ENCODE measurements at places on chromosomes 6 and 20.

DNA sequence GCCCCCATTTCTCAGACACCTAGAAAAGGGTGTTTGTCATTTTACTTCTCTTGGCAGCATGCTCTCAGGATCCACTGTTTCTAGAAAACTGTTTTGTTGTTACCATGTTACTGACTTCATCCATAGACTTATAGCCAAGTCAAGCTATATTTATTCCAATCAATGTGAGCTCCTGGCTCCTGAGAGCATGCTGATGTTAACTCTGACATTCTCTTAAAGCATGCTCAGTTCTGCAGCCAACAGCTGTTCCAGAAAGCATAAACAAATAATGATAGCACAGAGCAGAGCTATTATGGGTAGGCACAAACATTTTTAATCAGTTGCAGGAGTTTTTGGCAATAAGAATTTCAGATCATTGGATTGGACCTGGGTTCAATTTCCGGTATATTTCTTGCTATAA lies 92.4 kb upstream of the CEP85L start:
- DNase-seq = no peak

DNA sequence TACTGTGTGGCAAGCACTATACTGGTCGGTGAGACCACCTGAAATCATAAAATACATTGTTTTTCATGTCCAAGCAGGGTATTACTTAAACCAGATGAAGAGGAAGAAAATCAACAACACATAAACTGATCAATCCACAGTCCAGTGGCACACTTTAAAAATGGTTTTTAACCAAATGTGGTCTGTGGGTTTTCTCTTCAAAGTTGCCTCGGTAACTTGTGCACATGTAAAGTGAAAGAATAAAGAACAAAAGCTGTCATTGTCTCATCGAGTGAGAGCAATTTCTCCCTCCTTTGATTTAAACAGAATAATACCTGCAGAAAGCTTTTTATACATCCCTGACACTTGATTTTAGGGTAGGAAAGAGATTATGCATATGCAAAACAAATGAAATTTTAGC lies 3.7 kb downstream of the FLRT3 start:
- DNase-seq = no peak

- DNase-seq = peak; percentile 66
Measured at GRCh38 chr6:138655828-138656227, 117.7 kb upstream of the CCDC28A start.

DNA sequence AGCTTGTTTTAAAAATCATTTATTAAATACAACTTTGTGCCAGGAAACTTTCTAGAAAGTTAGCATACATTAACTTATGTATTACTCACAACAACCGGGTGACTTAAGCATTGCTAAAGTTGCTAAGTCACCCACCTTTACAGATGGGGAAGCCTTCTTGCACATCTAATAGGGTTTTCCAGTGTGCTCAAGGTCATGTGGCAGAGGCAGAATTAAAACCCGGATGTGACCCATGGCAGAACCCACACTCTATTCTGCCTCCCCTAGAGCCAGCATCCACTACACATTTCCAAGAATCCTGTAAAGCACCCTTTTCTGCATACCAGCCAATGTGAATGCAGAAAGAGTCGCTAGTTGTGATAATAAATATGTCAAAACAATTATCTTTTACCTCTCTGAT lies 13.4 kb downstream of the LINC00237 start:
- no peak for DNase-seq

DNA sequence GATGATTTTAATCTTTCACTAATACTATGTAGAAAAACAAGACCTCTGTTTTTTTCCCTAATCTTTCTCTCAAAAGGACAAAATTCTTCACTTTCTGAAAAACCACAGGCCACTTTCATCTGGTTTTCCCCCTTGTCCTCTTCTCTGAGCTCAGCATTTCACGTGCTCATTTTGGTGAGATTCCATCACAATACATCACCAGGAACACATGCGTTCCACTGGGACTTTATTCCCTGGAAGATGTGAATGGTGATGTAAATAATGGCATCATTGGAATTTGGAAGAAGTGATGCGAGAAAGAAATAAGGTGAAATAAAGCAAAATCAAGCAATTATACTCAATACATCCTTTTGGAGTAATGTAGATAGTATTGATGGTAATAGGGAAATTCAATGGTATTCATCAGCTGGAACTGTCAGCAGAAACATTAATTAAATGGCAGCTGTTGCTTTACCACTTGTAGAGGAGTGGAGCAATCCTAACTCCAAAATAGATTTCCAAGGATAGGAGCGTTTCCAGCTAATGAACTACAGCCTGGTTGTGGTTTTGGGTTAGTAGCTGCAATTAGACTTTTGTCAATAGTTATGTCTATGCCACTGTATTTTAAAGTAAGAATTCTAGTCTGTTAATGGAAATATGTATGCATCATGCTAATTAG lies 11.5 kb downstream of the FILIP1 start:
- no peak for DNase-seq

GRCh38 chr6:34213772-34214171 lies 22.9 kb upstream of the HMGA1 start:
- no peak for DNase-seq

GRCh38 chr6:136410201-136411024 lies 120.8 kb upstream of the BCLAF1 start:
- DNase-seq = no peak

- DNase-seq = no peak
Measured at GRCh38 chr20:36544134-36545018, 3.1 kb downstream of the MYL9 start.

DNA sequence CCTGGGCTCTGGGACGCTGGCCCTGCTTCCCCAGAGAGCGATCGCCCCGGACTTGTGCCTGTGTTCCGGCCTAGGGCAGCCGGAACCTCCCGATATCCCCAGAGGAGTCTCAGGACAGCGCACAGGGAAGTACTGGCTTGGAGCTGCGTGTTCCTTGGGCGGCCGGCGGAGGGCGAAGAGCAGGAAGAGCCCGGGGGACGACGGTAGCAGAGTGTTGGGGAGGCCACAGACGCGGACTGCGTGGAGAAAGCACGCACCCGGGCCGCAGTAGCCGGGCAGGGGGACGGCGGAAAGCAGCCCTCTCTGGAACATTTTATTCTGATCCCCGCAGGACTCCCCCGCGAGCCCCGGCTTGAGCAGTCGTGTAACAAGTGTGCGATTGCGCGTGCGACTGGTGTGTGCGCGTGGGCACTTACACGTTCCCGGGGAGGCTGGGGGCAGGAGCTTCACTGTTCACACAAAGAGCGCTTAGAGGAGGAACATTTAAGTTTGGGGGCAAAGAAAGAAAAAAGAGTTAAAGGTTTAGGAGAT lies 36.1 kb downstream of the NCR2 start:
- peak; percentile 22 for DNase-seq

DNA sequence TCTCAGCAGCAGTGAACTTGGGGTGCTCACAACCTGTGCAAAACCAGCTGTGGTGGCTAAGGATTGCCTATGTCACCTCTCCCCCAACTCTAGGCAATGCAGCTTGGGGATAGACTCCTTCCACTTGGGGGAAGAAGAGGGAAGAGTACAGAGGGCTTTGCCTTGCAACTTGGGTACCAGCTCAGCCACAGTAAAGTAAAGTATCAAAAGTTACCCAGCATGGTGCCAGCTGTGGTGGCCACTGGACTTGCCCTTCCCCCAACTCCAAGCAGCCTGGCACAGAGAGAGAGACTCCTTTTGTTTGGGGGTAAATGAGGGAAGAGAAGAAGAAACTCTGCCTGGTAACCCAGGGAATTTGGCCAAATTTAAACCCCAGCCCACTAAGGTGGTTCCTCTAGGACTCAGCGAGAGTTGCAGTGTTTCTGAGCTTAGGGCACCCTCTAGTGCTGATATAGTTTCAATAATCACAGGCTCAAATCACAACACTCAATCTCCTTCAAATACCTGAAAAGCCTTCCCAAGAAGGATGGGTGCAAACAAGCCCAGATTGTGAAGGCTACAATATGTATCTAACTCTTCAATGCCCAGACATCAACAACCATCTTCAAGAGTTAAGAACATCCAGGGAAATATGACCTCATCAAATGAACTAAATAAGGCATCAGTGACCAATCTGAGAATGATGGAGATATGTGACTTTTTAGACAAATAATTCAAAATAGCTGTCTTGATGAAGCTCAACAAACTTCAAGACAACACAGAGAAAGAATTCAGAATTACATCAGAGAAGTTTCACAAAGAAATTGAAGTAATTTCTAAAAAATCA lies 7.6 kb upstream of the DEFB129 start:
- DNase-seq = peak; percentile 58

GRCh38 chr6:89818977-89819335 lies 638 bp downstream of the MDN1 start:
- peak; percentile 78 for DNase-seq

DNA sequence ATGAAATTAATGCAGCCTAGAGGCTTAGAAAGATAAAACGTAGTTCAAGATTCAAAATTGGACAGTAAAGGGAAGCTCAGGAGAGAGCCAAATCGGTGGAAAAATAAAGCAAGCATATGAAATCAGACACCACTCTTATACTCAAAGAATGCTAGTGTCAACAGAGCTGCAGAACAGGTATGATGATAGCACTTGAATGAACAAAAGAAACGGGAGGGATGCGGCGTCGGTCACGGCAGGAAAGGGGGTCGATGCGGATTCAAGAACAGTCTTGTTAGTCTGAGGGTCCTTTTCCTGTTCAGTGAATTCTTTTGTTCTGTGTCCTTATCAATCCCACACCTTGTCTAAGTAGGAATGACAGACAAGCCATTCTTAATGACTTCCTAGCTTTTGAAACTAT lies 114.4 kb downstream of the FOXC1 start:
- DNase-seq = no peak

GRCh38 chr6:143999406-143999805 lies 8.7 kb downstream of the PLAGL1 start:
- DNase-seq = no peak

- DNase-seq = no peak
Measured at GRCh38 chr20:50127587-50128519, 14.9 kb upstream of the UBE2V1 start.

GRCh38 chr6:285030-285771 lies 7.1 kb upstream of the DUSP22 start:
- DNase-seq = no peak

- DNase-seq = peak; percentile 30
Measured at GRCh38 chr6:105886066-105886813, 199.9 kb upstream of the PRDM1 start.

DNA sequence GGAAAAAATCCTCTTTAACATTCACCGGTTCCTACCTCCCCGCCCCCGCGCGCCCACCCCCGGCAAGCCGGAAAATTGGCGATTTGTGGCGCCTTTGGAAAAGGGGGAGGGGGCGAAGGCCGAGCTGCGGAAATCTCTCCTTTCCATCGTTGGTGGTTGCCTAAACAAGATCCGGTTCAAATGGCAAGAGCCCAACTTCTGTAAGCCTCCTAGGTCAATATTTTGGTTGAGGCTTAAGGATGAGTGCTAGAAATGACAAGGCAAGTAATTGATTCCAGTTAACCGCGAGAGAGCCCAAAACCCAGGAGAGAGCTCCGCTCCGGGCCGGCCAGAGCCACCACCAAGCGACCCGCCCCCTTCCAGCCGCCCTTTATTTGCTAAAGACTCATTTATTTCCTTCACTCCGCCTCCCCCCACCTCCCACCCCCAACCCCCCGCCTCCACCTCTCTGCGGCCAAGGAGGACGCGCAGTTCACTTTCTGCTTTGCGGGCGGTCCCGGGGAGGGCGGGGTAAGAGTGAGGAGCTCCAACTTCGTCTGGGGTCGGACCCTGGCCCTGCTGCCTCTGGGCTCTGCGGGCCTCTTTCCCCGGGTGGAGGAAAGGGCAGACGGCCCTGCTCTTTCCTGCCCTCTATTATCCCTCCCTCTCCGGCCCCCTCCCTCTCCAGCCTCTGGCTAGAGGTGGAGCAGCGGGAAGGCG lies 838 bp upstream of the NKX2-2 start:
- DNase-seq = no peak

DNA sequence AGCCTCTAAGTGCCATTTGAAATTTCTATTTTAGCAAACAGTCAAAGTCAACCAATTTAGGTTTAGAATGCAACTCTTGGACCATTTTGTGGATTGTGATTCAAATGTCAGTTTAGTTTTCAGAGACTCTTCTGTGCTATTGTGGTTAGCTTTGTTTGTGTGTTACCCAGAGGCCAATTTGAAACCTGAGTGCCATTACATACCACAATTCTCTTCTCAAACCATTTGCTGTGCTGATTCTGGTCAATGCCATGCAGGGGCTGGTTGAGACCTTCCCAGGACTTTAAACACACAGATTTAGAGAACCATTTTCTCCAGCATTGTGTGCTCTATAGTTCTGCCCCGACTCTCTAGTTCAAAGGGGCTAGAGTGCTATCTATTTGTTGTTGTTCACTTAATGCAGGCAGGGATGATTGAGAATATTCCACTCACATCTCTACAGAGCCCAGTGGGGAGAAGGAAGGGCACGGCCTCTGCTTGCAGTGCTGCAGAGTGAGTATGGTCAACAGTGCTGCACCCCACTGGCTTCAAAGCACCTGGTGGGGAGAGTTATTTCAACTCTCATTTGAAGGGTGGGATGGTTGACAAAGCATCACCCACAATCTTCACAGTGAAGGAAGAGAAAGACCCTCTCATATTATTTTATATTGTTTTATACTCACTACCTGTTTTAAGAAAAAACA lies 738.2 kb downstream of the COL12A1 start:
- no peak for DNase-seq

DNA sequence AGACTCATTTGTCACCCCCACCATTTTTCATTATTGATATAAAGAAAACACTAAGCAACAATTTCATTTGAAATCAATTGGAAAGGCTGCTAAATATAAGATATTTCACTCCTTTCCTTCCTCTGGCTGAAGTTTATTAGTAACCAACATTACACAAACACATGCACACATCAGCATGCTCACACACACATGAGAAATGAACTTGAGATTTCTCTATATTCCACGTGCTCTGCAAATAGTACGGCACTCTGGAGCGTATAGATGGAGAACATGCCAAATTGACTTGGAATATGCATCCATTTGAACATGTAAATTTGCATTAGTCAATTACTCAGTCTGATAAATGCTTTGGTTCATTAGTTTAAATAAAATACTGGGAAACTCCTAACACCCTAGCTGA lies 37.1 kb upstream of the F13A1 start:
- no peak for DNase-seq

All from NB4 (cell line).